Panc1 (cell line): ENCODE measurements at places on chromosomes 5 and 9.

GRCh38 chr5:68271124-68271523 is 55.6 kb downstream of the PIK3R1 start:
- no peak for DNase-seq

DNA sequence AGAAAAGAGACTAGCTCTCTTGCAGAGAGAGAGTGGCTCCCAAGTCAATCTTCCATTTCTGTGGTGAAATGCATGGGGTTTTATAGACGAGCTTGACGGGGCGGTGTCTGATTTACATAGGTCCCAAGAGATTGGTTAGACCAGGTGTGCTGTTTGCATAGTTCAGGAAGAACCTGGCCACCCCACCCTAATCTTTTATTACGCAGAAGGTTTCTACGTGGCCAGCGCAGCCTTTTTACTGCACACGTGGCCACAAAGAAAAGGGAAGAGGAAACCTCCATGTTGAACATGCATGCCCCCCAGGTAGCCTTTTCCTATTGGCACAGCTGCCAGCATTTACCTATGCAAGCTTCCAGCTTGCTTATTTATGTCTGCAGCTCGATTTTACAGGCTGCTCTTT is 92.1 kb downstream of the CAVIN4 start:
- DNase-seq: no peak

DNA sequence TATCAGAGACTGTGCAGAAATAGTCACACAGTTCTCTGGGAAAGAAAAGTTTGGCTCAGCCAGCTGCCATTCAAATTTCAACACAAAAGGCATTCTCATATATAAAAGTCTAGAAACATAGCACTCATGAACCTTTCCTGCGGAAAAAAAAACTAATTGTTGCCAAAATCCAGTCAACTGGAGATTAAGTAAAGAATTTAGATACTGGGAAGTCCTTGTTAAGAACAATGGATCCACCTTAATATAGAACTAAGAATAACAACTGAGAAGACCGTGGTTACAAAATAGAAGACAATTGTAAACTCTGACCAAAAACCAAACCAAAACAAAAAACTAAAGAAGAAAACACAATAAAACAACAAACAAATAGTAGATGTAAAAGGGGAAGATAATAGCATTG is 238.8 kb upstream of the PCSK5 start:
- DNase-seq: no peak

- no peak for DNase-seq
Observed at GRCh38 chr9:35903049-35903448, 3.0 kb upstream of the HRCT1 start.

- no peak for DNase-seq
Observed at GRCh38 chr5:1004461-1005248, 3.9 kb upstream of the NKD2 start.

DNA sequence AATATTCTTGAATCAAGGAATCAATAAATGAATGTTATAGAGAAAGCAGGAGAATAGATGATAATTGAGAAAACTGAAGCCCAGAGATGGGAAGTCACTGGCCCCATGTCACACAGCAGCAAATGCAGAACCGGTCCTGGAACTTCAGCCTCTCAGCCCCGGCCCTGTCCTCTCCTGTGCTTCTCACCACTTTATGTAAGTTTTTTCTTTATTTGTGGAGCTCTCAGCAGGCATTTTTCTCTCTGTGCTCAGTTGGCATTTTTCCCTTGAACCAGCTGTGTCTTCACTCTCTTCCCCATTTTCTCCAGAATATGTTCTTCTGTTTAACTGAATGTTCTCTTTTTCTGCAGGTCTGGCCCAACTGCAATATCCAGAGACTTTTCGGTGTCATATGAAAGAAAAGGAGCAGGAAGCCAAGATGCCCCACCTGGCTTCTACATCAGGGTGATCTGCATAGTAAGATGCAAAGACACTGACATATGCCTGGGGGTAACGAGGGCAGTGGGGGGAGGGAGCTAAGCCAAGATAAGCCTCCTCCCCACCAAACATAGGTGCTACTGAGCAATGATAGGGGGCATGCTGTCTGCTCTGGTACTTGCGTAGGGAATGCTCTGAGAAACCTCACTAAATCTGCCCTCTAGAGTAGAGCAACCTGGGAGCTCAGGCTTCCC is 12.8 kb upstream of the LCP2 start:
- DNase-seq: no peak

GRCh38 chr5:53733853-53734252 is 173.4 kb downstream of the NDUFS4 start:
- DNase-seq: no peak

DNA sequence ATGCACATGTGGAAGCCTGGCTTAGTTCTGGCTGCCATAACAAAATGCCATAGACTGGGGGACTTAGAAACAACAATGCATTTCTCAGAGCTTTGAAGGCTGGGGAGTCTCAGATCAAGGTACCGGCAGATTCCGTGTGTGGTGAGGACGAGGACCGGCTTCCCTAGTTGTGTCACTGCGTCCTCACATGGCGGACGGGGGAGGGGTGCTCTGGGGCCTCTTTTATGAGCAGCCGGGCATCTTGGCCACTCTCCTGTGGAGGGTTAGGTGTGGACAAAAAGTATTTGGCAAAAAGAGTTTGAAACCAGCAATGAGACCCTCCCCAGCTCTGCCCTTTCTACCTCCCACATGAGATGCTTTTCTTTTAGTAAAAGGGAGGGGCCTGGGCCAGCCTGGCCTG is 118.5 kb upstream of the LPCAT1 start:
- no peak for DNase-seq

DNA sequence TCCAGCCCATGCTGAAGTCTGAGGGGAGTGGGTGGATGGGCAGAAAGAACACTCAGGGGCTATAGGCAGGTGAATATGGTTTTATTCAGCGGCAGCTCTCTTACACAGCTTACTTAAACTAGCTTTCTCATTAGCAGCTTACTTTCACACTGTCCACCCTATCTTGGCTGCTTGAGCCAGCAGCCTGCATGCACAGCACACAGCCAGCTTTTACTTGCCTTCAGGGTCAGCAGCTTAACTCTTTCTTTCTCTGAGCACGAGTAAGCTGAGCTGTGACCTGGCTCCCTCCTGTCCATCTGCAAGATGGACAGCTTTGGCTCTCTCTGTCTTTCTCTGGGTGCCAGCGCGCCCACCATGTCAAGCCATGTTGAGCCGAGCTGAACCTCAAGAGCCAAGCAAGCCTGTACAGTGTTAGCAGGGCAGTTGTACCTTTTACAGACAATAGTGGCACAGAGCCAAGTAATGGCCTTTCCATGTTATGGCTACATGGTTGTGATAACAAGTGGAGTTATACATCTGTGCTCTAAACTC is 1054.9 kb downstream of the PTPRD start:
- no peak for DNase-seq

DNA sequence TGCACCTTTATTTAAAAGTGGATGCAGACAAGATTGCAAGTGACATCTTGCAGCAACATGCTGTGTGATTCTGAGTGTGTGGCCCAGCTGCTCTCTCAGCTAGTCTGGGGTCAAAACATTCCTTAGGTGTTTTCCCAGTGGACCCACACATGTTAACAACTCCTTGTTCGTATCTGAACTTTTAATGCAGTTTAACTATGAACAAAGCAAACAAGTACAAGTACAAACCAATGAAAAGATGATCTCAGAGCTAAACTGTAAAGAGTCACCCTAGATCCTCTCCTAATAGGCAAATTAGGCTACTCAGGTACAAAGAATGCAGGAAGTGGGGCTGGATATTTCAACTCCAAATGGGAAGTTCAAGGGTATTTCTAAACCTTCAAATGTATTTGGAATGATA is 108.4 kb downstream of the ENTREP1 start:
- no peak for DNase-seq

DNA sequence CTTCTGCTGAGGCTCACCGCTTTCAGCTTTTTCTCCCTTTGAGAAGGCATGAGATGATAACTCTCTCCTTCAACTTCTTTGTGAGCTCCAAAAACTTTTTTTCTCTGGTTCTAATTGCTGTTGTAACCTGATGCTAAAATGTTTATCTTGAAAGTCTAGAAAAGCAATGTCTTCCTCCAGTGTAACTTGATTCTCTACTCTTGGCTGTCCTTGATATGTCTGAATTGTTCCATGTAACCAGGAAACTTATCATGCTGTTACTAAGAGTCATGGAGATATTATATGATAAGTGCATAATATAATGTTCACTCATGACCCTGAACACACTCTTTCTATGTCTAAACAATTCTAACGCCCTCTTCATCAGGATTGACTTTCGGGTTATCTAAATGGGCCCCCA is 128.0 kb upstream of the ABCA1 start:
- no peak for DNase-seq

- no peak for DNase-seq
Observed at GRCh38 chr5:16744164-16744880, 127.5 kb upstream of the RETREG1 start.

GRCh38 chr5:140725799-140726471 is 25.7 kb downstream of the ZMAT2 start:
- peak; percentile 99 for DNase-seq

GRCh38 chr5:32388432-32389129 is 56.0 kb downstream of the ZFR start:
- no peak for DNase-seq

DNA sequence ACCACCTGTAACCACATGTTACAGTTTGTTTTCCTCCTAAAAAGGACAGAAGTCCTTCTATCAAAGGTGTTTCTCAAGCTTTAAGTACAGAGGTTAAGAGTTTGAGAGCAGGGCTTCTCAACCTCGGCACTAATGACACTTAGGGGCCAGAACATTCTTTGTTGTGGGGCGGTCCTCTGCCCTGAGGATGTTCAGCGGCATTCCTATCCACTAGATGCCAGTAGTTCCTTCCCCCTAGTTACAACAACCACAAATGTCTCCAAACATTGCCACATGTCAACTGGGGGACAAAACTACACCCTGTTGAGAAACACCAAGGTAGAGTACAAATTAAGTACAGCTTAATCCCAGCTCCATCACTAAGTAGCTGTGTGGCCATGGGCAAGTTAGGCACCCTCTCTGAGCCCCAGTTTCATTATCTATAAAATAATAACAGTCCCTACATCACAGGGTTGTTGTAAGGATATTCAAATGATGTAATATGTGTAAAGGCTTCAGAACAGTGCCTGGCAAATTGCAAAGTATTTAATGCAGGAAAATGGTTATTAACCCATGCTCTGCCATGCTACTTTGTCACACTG is 44.6 kb downstream of the PIP5K1B start:
- DNase-seq: no peak

- DNase-seq: no peak
Observed at GRCh38 chr9:116859763-116860162, 172.7 kb downstream of the TRIM32 start.

DNA sequence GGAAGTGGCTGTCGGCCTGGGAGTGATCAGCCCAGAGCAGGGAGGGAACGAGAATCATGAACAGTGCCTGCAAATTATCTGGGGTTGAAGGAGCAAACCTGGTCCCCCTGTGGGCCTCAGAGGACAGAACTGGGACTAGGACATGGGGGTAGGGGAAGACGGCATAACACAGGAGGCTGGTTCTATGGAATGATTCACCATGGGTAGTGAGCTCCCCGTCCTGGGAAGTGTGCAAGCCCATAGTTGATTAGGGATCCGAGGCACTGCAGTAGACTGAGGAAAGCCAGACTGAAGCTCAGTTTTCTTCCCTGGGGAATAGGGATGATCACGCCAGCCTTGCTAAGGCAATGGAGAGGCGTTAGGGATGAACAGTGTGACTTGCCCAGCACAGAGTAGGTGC is 5.6 kb downstream of the ADGRD2 start:
- DNase-seq: no peak

- no peak for DNase-seq
Observed at GRCh38 chr9:1996156-1996555, 19.0 kb upstream of the SMARCA2 start.

- no peak for DNase-seq
Observed at GRCh38 chr9:10843151-10843550, 230.3 kb upstream of the PTPRD start.

- no peak for DNase-seq
Observed at GRCh38 chr5:167965710-167966109, 325.7 kb upstream of the WWC1 start.

- no peak for DNase-seq
Observed at GRCh38 chr9:72943844-72944462, 8.9 kb downstream of the ALDH1A1 start.

- no peak for DNase-seq
Observed at GRCh38 chr5:142630927-142631539, 54.9 kb downstream of the FGF1 start.

DNA sequence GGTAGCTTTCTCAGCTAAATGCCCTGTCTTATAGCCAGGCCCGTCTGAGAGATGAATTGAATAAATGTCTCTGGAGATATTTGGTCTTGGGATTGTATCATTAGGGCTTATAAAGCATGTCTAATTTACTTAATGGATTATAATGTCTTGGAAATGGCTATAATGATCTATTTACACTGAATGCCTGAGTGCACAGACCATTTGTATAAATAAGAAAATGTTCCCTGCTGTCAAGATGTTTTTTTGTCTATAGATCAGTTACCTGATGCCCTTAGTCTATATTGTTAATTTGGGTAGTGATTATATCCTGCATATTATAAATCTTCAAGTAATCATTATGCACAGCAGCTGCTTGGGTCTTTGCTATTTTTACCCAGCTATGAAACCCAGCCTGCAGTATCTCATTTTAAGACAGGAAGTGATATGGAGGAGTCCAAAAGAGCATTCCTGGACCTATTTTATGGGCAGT is 112.9 kb upstream of the ACTBL2 start:
- DNase-seq: no peak

GRCh38 chr5:43034591-43034968 is 5.5 kb downstream of the ANXA2R start:
- DNase-seq: peak; percentile 77

DNA sequence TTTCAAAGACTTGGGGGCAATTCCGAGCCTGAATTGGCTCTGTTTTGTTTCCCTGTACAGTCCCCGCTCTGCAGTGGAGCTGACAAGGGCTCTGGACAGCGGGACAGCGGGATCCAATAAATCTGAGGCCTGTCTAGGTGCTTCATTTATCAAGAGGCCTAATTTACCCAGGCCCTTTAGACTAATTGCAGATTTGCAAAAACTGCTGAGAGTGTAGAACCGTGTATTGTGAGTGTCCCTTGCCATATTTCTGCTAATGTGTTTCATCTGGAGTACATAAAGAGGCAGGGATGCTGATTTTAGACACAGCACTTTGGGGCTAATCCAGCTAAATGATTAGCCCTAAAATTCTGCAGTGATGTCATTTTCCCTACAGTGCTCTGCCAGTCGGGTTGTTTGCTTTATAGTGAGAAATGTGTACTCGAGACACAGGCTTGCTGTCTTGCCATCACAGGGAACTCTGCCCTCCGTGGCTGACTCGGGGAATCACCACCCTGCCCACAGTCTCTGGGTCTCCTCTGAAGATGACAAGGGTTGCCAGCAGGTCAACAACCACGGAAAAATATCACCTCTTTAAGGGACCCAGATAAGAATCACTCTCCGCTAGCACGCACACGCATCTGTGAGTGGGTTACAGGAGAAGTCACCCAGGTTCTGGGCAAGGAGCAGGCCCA is 592.0 kb downstream of the BNC2 start:
- no peak for DNase-seq

GRCh38 chr9:136306211-136307208 is 2.6 kb upstream of the CCDC187 start:
- no peak for DNase-seq
